ENCODE measurements at places on chromosomes 1 and 21. TPM values are rescaled to one million over a fixed set of nuclear protein-coding genes. Genes with fewer than 3 reads are reported as not detected.

Gene FAM177B
- not detected for total RNA-seq

Gene SORT1
- total RNA-seq = 142 TPM

Gene CHML
- 7.8 TPM for total RNA-seq

Gene ABCG1
- total RNA-seq = 17.6 TPM

Gene FCER1A
- 1.2 TPM for total RNA-seq

Gene GJB3
- total RNA-seq = not detected

Gene OR2T6
- total RNA-seq = 0.04 TPM

Gene TFAP2E
- total RNA-seq = not detected

Gene OR6N2
- not detected for total RNA-seq

Gene KRTAP26-1
- total RNA-seq = not detected

Gene FCRL1
- not detected for total RNA-seq

Gene CPTP
- total RNA-seq = 38.9 TPM

Gene TMEM82
- not detected for total RNA-seq

Gene ATP6V1G3
- not detected for total RNA-seq

Gene ZNF683
- not detected for total RNA-seq

Gene SLFNL1
- total RNA-seq = 0.47 TPM

Gene ITLN2
- total RNA-seq = not detected

Gene C8A
- total RNA-seq = not detected

Gene PGLYRP3
- total RNA-seq = not detected

Gene ZBTB21
- total RNA-seq = 10.6 TPM

Gene UMODL1
- total RNA-seq = not detected

Gene OVAAL
- not detected for total RNA-seq

Gene KCNT2
- 12.0 TPM for total RNA-seq

Gene ADCY10
- 0.16 TPM for total RNA-seq

Gene NGF
- 0.93 TPM for total RNA-seq

Gene FMOD
- 53.6 TPM for total RNA-seq

Gene NRDC
- total RNA-seq = 61.1 TPM

Gene AQP10
- 1.1 TPM for total RNA-seq

Gene NBPF10
- total RNA-seq = 2.6 TPM

Gene GUCA2B
- total RNA-seq = not detected

Gene DNAJC6
- 2.6 TPM for total RNA-seq

Gene INTS3
- total RNA-seq = 39.2 TPM

Gene IL20
- not detected for total RNA-seq

Gene LCK
- total RNA-seq = 1.6 TPM

Gene CD5L
- 0.40 TPM for total RNA-seq

Gene LORICRIN
- not detected for total RNA-seq

Gene MTARC1
- total RNA-seq = 8.1 TPM

Gene PYHIN1
- not detected for total RNA-seq

Gene PRRX1
- 13.4 TPM for total RNA-seq

Gene LEFTY1
- 1.4 TPM for total RNA-seq

Gene TMEM125
- total RNA-seq = 0.45 TPM

Gene OR2G6
- total RNA-seq = not detected

Gene PRAMEF1
- total RNA-seq = not detected

Gene C1orf74
- total RNA-seq = 0.64 TPM

Gene SLC1A7
- 0.62 TPM for total RNA-seq

Measured in gastroesophageal sphincter (tissue), 4 donors.